ENCODE measurements at places on chromosomes 5 and 9.

DNA sequence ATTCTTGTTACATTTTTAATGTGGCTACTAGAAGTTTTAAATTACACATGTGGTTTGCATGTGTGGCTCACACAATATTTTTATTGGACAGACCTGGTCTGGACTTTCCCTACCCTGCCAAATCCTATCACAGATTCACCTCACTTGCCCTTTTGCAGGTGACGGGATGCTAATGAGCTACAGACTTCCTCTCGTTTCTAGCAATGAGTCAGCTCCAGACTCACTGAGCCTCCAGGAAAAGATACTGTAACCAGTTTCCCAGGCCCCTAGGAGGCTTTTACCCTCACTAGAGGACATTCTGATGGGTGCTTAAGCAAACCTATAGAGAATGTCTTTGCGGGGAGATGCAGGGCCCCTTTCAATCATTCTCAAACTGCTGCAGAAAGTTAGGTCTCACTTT is 135.4 kb downstream of the WDR41 start:
- DNase-seq: no peak

DNA sequence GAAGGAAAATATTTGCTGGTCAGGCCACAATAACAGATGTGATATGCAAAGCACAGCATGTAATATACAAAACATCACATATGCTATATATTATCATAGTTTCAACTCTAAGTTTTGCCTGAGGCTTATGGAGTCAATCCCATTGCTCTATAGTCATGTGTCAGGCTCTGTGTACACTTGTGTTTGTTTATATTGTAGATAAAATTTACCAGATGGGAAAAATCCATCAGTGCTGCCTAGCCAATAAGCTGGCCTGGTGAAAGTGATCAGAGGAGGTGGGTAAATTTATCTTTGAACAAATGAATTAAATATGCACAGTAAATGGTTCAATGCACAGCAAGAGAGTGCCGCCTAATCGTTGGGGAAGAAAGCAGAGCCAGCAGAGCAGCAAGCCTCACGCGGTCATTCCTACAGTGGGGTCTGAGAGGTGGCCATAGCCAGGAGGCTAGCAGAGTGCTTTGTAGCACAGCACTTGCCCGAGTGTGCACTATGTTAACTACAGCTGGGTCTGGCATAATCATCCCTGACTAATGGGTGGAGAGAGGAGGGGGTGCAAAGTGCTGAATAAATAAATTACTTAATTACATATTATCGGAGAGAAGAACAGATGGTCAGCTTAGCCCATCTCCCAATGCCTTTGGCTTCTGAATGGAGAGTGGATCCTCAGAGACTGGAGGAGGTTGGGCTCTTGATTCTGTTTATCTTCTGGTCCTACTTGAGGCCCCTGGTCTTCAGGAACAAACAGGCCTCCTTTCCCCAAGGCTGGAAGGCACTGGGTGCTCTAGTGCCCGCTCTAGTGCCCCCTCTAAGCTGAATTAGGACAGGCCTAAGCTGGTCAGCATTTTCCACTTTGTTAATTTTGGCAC is 153.5 kb downstream of the MAT2B start:
- no peak for DNase-seq

- no peak for DNase-seq
Observed at GRCh38 chr5:14443671-14444093, 137.9 kb upstream of the OTULINL start.

DNA sequence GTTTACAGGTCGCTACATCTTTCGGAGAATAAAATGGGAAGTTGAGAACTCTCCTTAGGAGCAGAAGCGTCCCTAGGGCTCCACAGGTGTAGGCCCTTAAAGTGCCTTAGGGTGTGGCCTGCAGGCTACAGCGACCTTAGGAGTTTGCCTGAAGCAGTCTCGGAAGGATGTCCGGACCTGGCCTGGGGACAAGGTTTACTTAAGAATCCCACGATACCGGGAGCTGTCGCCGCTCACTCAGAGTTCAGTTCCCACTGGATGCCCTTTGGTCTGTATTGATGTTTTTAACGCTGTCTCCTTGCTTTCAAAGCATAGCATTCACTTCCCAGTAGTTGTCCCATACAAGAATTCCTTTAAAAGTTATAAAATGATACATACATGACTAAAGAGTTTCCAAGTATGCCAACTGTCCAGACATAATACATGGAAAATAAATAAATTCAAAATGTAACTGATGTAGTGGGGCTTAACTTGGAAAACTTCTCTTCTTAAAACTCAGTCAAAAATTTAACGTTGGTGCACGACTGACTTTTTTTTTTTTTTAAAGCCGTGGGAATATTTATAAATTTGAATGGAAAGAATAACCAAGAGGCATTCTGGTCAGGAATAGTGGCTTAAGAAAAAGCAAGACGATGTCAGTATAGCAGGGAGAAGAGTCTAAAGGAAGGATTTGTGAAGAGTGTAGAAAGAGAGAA is 848 bp downstream of the RAD50 start:
- peak; percentile 0 for DNase-seq

GRCh38 chr5:100595152-100595811 is 60.1 kb downstream of the FAM174A start:
- DNase-seq: no peak

DNA sequence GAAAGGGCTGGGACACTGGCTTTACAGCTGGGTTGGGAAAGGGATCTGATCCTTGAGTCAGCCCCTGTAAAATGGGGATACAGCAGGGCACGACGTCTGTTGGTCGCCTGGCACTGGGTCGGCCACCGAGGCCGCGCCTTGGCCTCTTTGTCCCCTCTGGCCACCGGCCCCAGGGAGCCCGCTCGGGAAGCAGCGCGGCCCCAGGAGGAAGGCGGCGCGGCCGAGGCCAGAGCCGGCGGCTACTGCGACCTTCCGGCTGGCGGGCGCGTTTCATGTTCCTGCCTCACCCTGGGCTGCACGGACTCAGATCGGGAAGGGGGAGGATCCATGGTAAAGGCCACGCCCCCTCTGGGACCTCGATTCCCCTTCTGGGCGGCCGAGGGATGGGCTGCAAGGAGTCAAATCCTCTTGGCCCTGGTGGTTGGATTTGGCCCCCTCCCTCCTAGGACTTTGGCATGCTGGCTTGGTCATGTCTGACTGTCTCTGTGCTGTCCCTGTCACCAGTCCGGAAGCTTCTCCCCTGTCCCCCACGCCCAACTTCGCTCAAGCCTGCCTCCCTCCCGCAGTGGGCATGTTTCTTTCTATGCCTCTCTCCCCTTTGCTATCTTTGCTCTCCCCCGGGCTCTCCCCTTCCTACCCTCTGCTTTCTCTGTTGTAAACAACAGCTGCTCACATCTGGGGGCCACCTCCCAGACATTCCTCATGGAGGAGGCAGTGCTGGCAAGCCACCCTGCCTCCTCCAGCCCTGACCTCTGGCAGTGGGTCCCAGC is 25.8 kb downstream of the FPGS start:
- DNase-seq: no peak

GRCh38 chr5:139461698-139462097 is 845 bp downstream of the ECSCR start:
- DNase-seq: no peak

GRCh38 chr9:5578018-5578697 is 50.7 kb upstream of the RIC1 start:
- DNase-seq: no peak

DNA sequence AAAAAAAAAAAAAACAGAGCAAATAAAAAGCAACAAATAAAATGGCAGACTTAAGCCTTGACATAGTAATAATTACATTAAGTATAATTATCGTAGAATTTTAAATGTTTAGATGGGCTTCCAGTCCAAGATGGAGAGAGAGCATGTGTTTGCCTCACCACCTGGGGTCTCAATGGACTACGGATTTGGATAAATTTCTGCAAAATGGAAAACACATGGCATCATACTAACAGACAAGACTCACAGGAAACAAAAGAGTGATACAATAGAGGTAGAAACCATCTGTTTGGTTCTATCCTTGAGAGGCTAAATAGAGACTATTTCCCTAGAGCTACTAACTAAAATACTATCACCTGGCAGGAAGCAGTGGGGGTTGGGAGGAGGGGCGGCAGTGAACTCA is 144.3 kb downstream of the MUSK start:
- no peak for DNase-seq

GRCh38 chr9:135998410-135999071 is 37.4 kb upstream of the UBAC1 start:
- no peak for DNase-seq

DNA sequence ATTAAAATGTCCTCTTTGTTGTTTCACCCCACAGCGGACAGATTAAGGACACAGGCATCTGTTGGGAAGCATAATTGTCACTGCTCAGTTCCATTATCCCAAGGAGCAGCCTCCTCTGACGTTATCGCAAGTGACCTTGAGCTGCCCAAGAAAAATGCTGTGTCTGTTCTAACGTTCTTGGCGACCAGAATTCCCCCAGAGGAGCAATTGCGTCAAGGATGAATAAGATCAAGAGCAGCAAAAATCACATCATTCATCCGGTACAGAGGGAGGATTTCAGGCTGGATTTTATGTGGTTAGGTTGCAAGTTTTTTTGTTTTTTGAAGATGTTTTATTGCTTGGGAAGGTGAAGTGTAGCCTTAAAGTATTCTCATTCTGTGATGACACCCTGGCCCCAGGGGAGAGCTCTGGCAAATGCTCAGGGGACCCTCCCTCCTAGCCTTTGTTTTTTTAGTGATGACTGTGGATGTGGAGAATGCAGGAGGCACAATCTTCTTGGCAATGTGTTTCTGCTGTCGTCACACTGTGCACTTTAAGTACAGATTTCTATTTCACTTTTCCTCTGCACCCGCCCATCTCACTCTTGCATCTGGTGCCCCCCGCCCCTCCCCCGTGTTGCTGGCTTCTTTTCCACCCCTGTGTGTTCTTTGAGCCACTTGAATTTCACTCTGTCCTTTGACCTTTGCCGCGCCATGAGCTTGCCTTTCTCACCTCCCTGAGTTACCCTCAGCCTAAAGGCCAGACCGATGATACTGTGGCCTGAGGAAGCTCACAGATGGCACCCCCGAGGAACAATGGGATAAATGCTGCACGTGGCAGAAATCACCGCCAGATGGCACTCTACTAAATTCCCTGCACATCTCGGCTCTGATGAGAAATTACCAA is 308.5 kb downstream of the RAB3C start:
- DNase-seq: no peak

- DNase-seq: no peak
Observed at GRCh38 chr5:38551030-38552017, 5.1 kb downstream of the LIFR start.

DNA sequence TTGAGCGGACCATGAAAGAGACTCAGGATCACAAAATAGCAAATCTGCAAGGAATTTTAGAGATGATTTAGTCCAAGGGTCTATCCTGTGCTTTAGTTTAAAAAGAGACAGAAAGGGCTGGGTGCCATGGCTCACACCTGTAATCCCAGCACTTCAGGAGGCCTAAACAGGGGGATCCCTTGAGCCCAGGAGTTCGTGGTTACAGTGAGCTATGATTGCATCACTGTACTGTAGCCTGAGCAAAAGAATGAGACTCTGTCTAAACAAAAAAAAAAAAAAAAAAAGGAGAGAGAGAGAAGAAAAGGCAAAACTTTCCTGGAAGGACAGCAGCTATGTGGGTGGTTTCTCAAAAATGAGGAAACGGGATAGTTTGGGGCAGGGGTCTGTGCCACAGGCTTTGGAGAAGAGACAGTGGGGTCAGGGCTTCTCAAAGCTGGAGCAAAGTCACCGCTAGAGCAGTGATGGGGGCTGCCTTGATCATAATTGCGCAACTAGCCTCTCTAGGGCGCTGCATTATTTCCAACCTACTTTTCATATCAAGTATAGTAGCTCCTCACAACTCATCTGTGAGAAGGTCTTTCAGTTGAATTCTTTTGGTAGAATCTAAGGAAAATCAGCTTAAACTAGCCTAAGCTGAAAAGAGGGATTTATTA is 8.5 kb upstream of the ANKH start:
- DNase-seq: no peak

DNA sequence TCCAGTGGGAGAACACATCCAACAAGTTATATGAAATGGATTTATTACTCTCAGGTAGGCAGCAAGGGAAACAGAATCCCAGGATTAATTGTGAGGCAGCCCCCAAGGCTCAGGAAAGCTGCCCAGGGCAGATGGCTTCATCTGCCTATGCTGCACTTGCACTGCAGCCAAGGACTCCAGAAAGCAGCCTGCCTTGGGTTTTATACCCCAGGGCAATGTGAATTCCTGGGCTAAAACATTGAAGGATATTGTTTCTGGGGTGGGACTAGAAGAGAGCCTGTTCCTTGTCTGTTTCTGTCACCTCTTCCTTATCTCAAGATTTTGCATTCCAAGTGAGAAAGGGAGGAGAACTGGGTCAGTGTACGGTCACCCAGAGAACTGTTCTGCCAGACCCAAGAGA is 8.8 kb upstream of the CCL27 start:
- DNase-seq: no peak

DNA sequence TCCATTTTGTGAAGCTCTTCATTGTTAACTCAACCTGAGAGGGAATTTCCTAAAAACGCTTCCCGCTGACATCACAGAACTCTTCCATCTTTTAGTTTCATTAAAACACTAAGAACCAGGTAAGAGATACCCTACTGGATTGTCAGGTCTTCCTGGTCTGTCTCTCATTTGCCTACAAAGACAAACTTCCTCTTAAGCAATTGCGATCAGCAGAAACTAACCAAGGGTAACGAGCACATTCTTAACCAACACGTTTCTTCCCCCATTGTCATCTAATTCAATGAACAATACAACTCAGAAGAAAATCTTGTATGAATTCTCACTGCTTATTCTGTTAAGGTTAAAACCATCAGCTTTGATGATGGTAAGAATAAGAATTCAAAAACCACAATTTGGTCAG is 6.6 kb downstream of the FBXW11 start:
- DNase-seq: no peak

- no peak for DNase-seq
Observed at GRCh38 chr9:91416096-91416712, 7.4 kb downstream of the NFIL3 start.

DNA sequence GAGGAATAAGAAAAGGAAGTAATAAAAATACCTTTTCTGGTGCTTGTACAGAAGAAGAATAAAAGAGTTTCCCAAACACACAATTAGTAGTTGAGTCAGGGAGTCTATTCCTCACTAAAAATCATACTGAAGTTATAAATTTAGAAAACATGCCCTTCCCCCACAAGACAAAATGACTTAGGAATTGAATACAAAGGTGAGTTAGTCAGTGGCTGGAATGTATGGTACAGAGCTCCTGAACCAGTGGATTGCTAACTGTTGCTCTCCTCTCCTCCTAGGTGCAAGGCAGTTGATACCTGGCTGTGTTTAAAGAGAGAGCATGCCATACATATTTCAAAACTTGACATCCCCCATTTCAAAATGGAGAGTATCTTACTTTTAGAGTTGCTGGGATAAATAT is 1.9 kb downstream of the GDA start:
- no peak for DNase-seq

GRCh38 chr9:124389146-124389939 is 25.9 kb downstream of the PSMB7 start:
- peak; percentile 62 for DNase-seq

Data from DMS79 (cell line).